ENCODE measurements at places on chromosomes 7 and 10.
A peak's percentile ranks its signal among the peaks of the same experiment; 100 is the strongest.

GRCh38 chr10:120841522-120842189 lies 9.5 kb upstream of the WDR11 start:
- DNase-seq = no peak

GRCh38 chr10:12121673-12122072 lies 7.8 kb upstream of the SEC61A2 start:
- no peak for DNase-seq

- DNase-seq = no peak
These were observed 50.3 kb upstream of the DOCK1 start for GRCh38 chr10:126854726-126855495.

- no peak for DNase-seq
These were observed 59.9 kb downstream of the TNRC18 start for GRCh38 chr7:5363729-5364128.

GRCh38 chr10:31343009-31343408 lies 24.0 kb downstream of the ZEB1 start:
- no peak for DNase-seq

DNA sequence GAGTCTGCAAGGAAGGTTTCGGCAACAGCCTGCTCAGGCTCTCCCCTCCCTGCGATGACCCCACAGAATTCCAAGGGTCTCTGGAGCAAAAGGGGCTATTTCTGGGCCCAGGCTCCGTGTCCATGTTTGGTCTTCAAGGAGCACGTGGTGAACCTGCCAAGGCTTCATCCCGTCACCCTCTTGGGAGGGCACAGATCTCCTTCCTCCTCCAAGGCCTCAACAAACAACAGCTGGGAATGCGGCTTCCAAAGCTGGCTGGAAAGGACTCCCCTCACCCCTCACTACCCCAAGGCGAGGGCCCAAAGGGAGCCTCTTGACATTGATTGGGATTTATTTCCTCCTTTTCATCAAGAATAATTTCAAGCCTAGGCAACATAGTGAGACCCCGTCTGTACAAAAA lies 14.0 kb upstream of the KPNA7 start:
- DNase-seq = no peak

DNA sequence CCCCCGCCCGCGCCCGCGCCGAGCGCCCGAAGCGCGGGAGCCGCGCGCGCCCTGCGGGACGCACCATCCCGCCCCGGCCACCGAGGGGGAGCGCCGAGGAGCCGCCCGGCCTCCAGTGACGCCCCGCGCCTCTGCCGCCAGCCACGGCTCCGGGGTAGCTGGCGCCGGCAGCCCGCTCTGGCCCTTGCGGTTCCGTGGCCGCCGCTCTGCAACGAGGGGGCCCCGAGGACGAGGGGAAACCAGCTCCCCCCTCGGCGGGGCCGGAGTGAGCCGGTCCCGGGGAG lies at the start of gene PAXIP1:
Gene PAXIP1 (minus strand): TSS at position 33 of the 284 bp plus-strand sequence. CDS start 195 bp downstream, outside the sequence.
- no peak for DNase-seq

GRCh38 chr10:34449836-34450235 lies 365.3 kb downstream of the PARD3 start:
- DNase-seq = no peak

GRCh38 chr10:124688386-124688785 lies 55.8 kb downstream of the FAM53B start:
- no peak for DNase-seq

DNA sequence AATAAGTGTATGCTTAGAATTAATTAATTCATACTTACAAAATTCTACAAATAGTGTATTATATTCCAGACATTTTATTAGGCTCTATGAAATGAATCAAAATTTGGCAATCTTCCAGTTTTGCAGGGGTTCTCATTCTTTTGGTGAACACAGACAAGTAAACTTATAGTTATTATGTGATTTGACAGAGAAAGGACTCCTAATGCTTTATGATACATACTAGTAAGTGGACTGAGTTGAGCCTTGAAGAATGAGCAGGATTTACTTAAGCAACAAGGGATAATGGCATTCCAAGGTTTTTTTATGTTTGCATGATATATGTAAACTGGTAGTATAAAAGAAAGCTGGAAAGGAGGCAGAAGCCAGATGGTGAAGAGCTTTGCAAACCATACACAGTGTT lies 145.7 kb upstream of the FERD3L start:
- no peak for DNase-seq

DNA sequence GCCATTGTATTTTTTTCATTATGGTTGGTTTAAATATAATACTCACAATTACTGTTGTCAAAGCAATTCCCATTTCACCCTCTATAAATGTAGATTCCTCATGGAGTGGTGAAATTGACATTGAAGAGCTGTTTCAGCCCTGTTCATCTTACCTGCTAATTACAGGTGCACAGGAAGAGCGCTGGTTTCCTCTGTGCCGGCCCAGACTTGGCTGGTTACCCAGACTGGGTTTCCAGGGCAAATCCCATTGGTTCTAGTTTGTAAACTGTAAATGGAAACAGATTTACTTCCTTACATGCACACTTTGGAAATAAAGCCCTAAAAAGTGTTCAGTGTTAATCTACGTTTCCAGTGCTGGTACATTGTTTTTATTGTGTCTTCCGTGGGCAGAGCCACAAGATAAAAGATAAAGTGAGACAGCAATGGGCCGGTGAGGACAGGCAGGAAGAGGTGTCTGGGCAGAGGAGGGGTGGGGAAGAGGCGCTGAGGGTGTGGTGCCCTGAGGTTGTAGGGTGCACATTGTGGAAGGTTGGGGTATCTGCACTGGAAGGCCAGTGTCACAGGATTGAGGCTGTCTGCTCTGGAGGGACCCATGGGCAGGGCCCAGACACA lies 71.6 kb upstream of the ZPBP start:
- DNase-seq = peak; percentile 54

DNA sequence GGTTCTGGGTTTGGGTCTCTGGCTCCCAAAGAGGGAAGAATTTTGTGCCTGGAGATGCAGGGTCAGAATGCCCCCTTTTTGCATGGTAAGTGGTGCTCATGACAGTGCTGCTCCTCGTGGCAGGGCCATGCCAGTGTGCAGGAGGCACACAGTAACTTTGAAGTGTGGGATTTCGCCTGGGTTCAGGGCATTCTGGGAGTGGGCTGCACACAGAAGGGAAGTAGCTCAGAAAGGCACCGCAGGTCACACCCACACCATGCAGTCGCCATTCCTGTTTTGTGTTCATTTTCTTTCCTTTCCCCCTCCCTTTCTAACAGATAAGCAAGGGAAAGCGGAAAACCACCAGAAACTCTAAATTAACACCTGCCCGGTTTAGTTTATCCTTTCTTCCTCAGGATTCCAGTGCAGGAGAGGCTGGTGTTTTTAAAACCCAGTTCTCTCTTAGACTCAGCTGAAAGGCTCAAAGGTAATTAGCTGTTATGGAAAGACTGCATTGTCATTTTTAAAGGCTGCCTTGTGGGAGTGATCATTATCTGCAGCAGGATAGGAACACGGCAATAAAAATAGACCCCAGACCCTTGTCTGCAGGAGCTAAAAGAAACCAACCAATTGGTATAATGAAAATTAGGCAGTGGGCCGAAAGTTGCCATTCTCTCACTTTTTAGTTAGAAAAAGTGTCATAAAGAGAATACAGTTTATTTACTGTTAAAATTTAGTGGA lies 50.2 kb downstream of the EEPD1 start:
- no peak for DNase-seq

GRCh38 chr10:94639902-94640301 lies 43.6 kb upstream of the CYP2C18 start:
- no peak for DNase-seq

GRCh38 chr7:140230861-140231770 lies 54.3 kb upstream of the KDM7A start:
- DNase-seq = peak; percentile 61

- no peak for DNase-seq
These were observed 42.1 kb upstream of the ANAPC16 start for GRCh38 chr10:72173619-72174296.

DNA sequence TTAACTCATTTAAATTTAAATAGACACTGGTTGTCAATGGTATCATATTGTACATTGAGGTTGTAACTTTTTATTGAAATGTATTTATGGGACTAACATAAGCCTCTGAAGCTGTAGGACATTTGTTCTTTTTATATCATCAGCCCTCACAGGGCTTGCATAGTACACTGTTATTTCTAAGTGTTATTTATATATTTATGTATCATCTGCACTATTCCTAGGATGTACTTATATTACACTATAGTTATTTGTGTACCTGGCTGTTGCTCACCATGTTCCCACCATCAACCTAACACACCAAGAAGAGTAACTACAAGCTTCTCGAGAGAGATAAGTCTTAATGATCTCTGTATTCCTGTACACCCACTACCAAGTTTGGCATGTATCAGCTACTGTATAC lies 224.7 kb downstream of the PPP1R3A start:
- no peak for DNase-seq

- DNase-seq = no peak
These were observed 95.8 kb upstream of the SH2B2 start for GRCh38 chr7:102190776-102191350.

DNA sequence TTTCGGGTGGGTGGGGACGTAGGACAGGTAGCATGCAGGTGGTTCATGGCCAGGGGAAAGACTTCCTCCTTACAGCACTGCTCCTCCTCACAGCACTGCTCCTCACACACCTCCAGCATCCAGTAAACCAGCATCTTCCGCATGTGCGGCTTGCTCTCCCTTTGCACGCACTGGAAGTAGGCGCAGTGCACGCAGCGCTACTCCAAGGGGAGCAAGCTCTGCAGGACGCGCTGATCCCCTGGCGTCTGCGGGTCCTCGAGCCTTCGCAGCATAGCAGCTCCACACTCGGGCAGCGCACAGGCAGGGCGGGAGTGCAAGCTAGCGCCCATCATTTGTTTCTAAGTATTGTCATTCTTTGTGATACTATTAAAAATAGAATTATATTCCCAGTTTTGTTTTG lies 30.5 kb upstream of the MAP3K8 start:
- DNase-seq = no peak

DNA sequence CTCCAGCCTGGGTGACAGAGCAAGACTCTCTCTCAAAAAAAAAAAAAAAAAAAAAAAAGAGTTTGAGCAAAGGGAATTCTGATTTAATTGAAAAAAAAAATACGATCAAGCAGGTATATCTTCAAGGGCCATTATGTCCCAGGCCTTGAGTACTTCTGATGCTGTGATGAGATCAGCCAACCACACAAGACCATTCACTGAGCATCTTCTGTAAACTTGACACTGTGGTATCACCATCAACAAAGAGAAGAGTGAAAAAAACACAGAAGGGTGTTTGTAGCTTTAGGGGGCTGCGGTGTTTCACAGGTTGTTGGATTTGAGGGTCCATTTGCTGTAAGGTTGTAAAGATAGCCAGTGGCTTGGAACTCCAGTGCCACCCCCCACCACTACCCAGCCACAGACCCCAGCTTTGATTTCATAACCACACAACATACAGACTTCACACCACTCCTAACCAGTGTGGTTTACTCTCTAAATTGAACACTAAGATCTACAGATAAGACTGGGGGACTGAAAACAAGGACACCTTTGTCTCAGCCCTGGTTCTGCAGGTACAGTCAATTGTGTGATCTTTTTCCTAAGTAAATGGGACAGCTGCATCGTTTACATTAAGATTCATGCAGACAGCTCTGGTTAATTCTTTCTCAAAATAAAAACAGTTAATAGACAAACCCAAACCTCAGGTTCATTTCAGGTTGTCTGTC lies 66.4 kb downstream of the CDC123 start:
- peak; percentile 27 for DNase-seq

- DNase-seq = peak; percentile 16
These were observed 13.1 kb downstream of the UMAD1 start for GRCh38 chr7:7653593-7654187.

DNA sequence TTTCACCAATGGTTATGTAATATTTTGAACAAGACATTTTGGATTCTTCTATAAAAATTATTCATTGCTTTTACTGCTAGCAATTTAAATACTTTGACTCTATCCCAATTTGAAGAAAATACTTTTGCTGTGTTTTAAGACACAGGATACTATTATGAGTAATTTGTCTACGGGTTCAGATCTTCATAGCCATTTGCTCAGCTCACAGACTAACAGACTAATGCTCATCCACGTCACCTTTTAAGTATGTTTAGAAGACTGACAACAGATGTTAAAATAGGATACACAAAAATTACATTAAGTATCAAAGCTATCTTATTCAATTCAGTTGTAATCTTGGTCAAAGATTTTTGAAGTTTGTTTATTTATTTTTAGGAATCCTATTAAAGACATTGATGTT lies 251.3 kb upstream of the CHRM2 start:
- DNase-seq = no peak

- no peak for DNase-seq
These were observed 71.9 kb downstream of the FAM13C start for GRCh38 chr10:59290448-59290847.

DNA sequence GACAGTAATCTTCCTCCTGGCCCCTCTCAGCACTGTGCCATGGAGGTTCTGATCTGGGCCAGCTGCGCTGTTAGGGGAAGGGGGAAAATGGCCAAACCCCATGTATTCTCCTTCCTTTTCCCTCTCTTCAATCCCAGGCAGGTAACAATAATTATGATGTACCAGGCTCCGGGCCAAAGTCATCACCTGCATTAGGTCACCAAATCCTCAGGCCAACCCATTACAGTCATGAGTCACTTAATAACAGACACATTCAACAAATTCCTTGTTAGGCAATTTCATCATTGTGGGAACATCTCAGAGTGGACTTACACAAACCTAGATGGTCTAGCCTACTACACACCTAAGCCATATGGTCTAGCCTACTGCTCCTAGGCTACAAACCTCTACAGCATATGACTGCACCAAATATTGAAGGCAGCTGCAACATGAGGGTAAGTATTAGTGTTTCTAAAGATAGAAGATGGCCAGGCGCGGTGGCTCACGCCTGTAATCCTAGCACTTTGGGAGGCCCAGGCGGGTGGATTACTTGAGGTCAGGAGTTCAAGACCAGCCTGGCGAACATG lies 2.2 kb upstream of the HSPB1 start:
- no peak for DNase-seq

DNA sequence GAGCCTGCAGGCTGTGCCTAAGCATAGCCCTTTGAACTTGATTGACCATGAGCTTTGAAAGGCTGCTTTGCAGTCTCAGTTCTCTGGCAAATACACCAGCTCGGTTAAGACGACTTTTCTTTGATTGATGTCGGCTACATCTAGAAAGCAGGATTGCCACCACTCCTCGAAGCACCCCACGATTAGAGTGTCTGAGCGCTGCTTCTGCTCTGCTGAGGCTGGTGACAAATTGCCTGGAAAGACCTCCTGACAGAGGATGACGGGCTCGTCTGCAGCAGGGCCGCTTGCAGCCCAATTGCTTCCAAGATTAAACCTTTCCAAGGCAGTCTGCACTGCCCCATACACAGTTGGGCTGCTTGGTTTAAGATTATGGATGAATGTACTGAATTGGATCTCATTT lies 182.0 kb downstream of the CUX1 start:
- no peak for DNase-seq

DNA sequence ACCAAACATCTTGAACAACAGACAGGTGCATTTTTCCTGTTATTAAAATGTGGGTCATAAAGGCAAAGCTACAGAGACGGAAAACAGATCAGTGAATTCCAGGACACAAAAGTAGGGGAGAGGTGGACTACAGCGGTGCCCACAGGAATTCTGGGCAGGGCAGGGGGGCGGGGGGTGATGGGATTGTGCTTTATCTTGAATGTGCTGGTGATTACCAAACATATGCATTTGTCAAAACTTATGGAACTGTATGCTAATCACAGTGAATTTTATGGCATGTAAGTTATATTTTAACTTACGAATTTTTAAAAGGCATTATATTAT lies 519.4 kb downstream of the CNTNAP2 start:
- DNase-seq = no peak

Data from activated CD4-positive, alpha-beta T cell treated with anti-CD3 and anti-CD28 coated beads, Interleukin-2, amount 10 ng/mL, durations not matched to agents 7 days and 5 days (primary cell).